Adrenal gland (tissue), 19 donors: ENCODE measurements at places on chromosomes 11 and 22. TPM values are rescaled to one million over a fixed set of nuclear protein-coding genes. Genes with fewer than 3 reads are reported as not detected.

AIFM3 gene
- total RNA-seq, result 3.2 TPM

CATSPERZ gene
- 0.28 TPM for total RNA-seq

OR4C46 gene
- total RNA-seq, result not detected

DDIAS gene
- total RNA-seq, result 2.7 TPM

UBQLNL gene
- not detected for total RNA-seq

OR2AG2 gene
- 0.33 TPM for total RNA-seq

RAB38 gene
- 27.9 TPM for total RNA-seq

- H3K27me3 ChIP-seq, result no peaks in the 10 kb centered on the region
- H3K27ac ChIP-seq, result no peak overlapping the region
- no peak overlapping the region for H3K4me3 ChIP-seq
- no peak for DNase-seq
- no peaks in the 10 kb centered on the region for H3K36me3 ChIP-seq
- H3K4me1 ChIP-seq, result no peaks in the 10 kb centered on the region
Observed at GRCh38 chr11:79953629-79954028, 512.8 kb upstream of the TENM4 start.

DNA sequence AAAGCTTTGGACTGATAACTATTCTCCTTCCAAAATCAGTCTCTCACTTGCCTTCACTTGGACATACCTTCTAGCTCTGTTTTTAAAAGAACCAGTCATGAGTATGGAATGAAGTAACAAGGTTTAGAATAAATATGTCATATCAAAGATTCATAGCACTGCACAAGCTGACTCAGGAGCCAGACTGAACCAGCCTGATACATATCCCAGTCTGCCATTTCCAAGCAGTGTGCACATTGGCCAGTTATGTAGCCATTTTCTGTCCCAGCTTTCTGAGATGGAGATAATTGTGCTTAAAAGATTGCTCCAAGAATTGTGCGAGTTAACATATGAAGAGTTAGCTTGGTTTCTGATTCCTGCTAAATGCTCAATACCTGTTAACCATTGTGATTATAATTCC is 311.3 kb downstream of the C11orf87 start:
- no peak overlapping the region for H3K27ac ChIP-seq
- H3K4me3 ChIP-seq, result no peak overlapping the region
- DNase-seq, result no peak
- H3K27me3 ChIP-seq, result no peaks in the 10 kb centered on the region
- H3K4me1 ChIP-seq, result no peaks in the 10 kb centered on the region

DNA sequence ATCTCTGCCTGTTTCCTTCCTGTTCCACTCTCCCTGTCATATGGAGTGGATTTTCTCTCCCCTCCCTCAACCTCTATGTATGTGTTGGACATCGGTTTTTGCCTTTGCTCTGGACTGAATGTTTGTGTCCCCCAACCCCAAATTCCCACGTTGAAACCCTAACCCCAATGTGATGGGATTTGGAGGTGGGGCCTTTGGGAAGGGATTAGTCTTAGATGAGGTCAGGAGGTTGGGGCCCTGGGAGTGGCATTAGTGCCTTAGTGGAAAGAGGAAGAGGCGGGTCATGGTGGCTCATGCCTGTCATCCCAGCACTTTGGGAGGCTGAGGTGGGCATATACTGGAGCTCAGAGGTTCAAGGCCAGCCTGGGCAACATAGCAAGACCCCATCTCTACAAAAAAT is 11.6 kb downstream of the TP53AIP1 start:
- no peaks in the 10 kb centered on the region for H3K27me3 ChIP-seq
- H3K4me1 ChIP-seq, result no peaks in the 10 kb centered on the region
- no peak for DNase-seq
- no peak overlapping the region for H3K4me3 ChIP-seq
- H3K27ac ChIP-seq, result no peak overlapping the region
- H3K36me3 ChIP-seq, result no peaks in the 10 kb centered on the region

- H3K4me1 ChIP-seq, result no peaks in the 10 kb centered on the region
- no peaks in the 10 kb centered on the region for H3K36me3 ChIP-seq
- no peaks in the 10 kb centered on the region for H3K27me3 ChIP-seq
- no peak for DNase-seq
Observed at GRCh38 chr11:44248109-44248508, 61.8 kb downstream of the ALX4 start.

- no peak for DNase-seq
- H3K27me3 ChIP-seq, result no peaks in the 10 kb centered on the region
- no peaks in the 10 kb centered on the region for H3K4me1 ChIP-seq
Observed at GRCh38 chr11:131486100-131486499, 115.7 kb downstream of the NTM start.

DNA sequence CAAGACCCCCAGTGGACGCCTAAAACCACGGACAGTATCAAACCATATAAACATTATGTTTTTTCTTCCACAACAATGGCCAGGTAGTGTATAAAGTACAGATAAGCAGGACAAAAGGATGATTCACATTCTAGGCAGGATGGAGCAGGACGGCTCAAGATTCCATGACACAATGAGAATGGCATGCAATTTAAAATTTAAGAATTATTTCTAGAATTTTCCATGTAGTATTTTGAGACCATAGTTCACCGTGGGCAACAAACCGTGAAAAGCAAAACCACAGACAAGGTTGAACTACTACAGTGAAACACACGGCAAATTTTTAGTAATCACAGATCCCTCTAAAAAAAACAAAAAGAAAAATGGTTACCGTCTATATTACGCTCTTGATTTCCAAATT is 7.5 kb downstream of the NARS2 start:
- H3K27ac ChIP-seq, result no peak overlapping the region
- H3K4me3 ChIP-seq, result no peak overlapping the region
- peaks cover 9% of the 10 kb centered on the region for H3K4me1 ChIP-seq
- H3K36me3 ChIP-seq, result peaks cover 23% of the 10 kb centered on the region
- H3K27me3 ChIP-seq, result no peaks in the 10 kb centered on the region
- no peak for DNase-seq

DNA sequence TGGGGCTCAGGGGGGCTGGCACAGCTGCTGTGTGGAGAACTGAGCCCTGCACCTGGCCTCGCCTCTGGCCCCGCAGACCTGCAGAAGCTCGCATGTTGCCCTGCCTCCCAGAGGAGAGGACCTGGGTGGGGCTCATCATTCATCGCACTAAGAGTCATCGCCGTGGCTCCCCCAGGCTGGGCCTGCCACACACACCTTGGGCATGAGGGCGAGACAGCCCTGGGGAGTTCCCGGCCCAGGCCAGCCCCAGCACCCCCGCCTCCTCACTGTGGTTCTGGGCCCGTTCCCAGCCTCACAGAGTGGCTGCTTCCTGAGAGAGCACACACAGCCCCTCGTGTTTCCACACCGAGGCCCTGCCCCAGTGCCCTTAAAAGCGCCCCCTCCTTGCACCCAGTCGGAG is 694.6 kb downstream of the TBC1D22A start:
- DNase-seq, result no peak
- no peak overlapping the region for H3K4me3 ChIP-seq
- no peaks in the 10 kb centered on the region for H3K27me3 ChIP-seq
- no peak overlapping the region for H3K27ac ChIP-seq
- H3K4me1 ChIP-seq, result no peaks in the 10 kb centered on the region

GRCh38 chr11:74627381-74627780 is 35.0 kb downstream of the POLD3 start:
- DNase-seq, result no peak
- H3K36me3 ChIP-seq, result no peaks in the 10 kb centered on the region
- H3K4me1 ChIP-seq, result no peaks in the 10 kb centered on the region
- H3K4me3 ChIP-seq, result no peak overlapping the region

- no peaks in the 10 kb centered on the region for H3K27me3 ChIP-seq
- no peaks in the 10 kb centered on the region for H3K36me3 ChIP-seq
- no peak overlapping the region for H3K27ac ChIP-seq
Observed at GRCh38 chr11:112334381-112334780, 73.7 kb upstream of the PLET1 start.

DNA sequence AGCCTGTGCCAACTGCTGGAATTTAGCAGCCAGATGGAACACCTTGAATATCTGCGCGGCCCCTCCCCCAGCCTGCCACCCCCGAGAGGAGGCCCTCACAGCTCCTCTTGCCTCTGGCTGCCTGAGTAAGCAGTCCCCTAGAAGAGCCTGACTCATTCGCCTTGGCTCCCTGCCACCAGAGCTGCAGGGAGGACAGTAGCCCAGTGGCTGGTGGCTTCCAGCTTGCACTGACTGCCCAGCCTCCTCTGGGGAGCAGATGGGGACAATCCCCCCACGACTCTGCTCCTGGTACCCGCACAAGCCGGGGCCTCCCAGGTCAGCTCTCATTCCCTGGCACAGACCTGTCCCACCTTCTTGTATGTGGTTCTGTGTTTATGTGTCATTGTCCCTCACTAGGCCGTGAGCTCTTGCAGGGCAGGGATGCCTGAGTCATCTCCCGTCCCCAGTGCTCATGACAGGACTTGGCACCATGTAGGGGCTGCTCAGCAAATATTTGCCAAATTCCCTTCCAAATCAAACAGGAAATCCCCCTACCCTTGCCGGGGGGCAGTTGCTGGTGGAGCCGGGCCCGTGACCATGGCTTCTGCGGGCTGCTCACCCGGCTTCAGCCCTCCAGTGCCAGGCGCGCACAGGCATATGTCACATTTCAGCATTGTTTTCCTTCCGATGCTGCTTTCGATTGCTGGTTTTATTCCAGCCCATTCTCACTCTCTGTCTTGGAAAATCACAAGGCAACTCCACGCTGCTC is 43.6 kb downstream of the CACNG2 start:
- H3K4me1 ChIP-seq, result peaks cover 14% of the 10 kb centered on the region
- peak overlapping the region; percentile 53 for H3K27ac ChIP-seq
- H3K27me3 ChIP-seq, result peaks cover 1% of the 10 kb centered on the region
- H3K4me3 ChIP-seq, result no peak overlapping the region

DNA sequence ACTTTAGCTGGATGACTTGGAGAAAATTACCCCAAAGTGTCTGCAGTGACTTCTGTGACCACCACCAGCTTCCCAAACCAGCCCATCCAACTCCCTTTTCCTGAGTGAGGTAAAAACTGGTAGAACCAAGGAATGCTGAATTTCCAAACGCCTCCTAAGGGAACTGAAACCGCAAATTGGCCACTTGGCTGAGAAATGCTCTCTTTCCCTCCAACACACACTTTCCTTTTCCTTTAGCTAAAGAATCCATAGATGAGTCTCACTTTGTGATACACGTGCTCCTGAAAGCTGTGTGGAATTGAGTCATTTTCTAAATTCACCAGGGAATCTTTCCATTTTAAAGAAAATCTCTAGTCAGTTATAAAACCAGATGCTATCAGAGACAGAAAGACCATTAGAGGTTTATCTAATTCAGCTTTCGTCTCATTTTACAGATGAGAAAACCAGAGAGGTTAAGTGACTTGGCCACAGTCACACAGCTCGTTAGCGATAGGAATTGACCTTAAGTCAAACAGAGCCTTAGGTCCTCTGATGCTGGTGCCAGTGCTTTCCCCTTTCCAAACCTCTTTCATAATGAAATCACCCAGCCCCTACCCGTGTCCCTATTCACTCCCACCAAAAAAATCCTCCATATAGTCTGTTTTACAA is 137.2 kb downstream of the COMMD9 start:
- H3K27me3 ChIP-seq, result no peaks in the 10 kb centered on the region
- H3K4me3 ChIP-seq, result no peak overlapping the region
- peaks cover 25% of the 10 kb centered on the region for H3K4me1 ChIP-seq
- no peak for DNase-seq
- no peak overlapping the region for H3K27ac ChIP-seq

DNA sequence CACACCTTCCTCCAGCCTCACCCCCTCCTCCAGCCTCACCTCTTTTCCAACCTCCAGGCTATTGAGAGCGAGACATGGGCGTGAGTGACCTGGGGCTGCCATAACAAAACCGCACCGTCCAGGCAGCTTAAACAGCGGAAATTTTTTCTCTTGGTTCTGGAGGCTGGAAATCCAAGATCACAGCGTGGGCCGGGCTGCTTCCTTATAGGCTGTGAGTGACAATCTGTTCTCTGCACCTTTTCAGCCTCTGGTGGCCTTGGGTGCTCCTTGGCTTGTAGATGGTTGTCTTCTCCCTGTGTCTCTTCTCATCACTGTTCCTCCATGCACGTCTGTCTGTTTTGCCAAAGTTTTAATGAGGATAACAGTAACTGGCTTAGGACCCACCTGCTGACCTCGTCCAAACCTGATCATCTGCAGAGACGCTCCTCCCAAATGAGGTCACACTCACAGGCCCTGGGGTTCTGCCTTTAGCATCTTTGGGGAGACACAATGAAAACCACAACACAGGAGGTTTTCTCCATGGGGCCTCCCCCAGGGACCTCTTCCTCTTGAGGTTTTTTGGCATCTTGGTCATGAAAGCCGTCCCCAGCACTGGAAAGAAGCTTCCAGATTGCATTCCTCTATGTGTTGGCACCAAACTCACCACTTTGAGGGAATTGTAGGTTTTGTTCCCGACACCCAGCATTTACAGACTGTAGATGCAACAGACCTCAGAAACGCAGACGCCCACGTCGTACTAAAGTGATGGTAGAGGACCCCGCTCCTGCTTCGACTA is 878.1 kb downstream of the BRD1 start:
- DNase-seq, result no peak
- no peaks in the 10 kb centered on the region for H3K36me3 ChIP-seq
- H3K4me1 ChIP-seq, result no peaks in the 10 kb centered on the region
- no peak overlapping the region for H3K4me3 ChIP-seq
- H3K27me3 ChIP-seq, result no peaks in the 10 kb centered on the region
